Peyer's patch (tissue), 4 donors: ENCODE measurements at places on chromosomes 5 and 9.
A peak's percentile ranks its signal among the peaks of the same experiment; 100 is the strongest.

GRCh38 chr9:94554078-94554438 is 825 bp upstream of the PCAT7 start:
- peaks cover 15% of the 10 kb centered on the region for H3K4me1 ChIP-seq
- H3K27me3 ChIP-seq: no peaks in the 10 kb centered on the region
- no peak for DNase-seq
- no peaks in the 10 kb centered on the region for H3K36me3 ChIP-seq
- H3K4me3 ChIP-seq: peak overlapping the region; percentile 65
- no peak overlapping the region for H3K27ac ChIP-seq

DNA sequence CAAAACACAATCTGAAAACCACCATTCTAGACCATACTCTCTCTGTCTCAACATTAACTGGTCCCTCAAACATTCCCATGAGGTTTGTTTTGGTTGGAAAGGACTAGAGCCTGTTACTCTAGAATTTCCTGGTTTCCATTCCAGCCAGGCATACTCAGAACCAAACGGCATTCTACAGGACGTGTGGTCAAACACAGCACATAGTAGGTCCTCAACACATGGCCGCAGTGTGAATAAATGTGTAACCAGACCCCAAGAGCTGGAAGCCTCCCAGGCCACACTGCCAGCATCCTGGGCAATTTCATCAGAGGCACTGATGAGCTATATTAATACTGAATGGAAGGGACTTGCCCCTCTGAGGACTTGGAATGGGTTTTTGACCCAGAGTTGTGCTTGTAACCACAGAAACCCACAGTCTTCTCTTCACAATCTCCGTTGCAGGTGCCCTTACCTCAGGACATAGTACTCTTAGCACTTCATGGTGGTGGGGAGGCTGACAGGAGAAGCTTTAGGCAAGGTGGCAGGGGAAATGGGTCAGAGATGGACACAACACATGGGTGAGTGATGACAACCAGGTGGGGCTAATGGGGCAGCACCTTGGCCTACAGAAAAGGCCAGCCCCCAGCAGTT is 66.0 kb downstream of the ZNF366 start:
- no peaks in the 10 kb centered on the region for H3K27me3 ChIP-seq
- no peak for DNase-seq
- no peaks in the 10 kb centered on the region for H3K36me3 ChIP-seq
- no peak overlapping the region for H3K27ac ChIP-seq
- H3K4me1 ChIP-seq: no peaks in the 10 kb centered on the region
- no peak overlapping the region for H3K4me3 ChIP-seq

- no peak for DNase-seq
- no peaks in the 10 kb centered on the region for H3K4me1 ChIP-seq
- no peak overlapping the region for H3K4me3 ChIP-seq
- no peaks in the 10 kb centered on the region for H3K36me3 ChIP-seq
Observed at GRCh38 chr9:13064676-13065075, 214.8 kb downstream of the MPDZ start.

- H3K4me3 ChIP-seq: no peak overlapping the region
- H3K36me3 ChIP-seq: no peaks in the 10 kb centered on the region
- no peak overlapping the region for H3K27ac ChIP-seq
- no peak for DNase-seq
Observed at GRCh38 chr5:138149530-138149929, 10.3 kb upstream of the NME5 start.

DNA sequence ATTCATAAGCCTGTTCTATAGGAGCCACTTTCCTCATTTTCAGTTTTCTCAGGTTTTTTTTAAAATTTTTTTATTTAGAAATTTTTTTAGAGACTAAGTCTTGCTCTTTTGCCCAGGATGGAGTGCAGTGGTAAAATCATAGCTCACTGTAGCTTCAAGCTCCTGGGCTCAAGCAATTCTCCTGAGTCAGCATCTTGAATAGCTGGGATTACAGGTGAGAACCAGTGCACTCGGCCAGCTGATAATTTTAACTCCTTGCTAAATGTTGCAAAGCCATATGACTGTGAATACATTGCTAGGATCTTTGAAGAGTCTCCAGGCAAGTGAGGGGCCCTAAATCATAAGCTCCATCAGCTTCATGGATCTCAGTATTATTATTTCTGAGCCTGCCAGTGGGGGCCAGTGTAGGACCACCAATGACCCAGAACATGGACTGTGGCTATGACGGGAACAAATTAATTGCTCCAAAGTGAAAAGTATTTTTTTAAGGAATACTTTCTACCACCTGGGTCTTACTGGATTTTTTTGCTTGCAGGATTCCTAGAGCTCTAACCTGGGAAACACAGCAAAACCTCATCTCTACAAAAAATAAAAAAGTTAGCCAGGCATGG is 5.7 kb upstream of the GAPVD1 start:
- DNase-seq: no peak
- no peaks in the 10 kb centered on the region for H3K36me3 ChIP-seq
- no peak overlapping the region for H3K4me3 ChIP-seq
- no peaks in the 10 kb centered on the region for H3K27me3 ChIP-seq
- no peaks in the 10 kb centered on the region for H3K4me1 ChIP-seq

GRCh38 chr5:1008451-1009358 is at the start of gene NKD2:
Gene NKD2 (plus strand): TSS chr5:1008802. CDS start chr5:1009058, 256 bp downstream.
- peak within 1 kb of the TSS; percentile 41 for H3K27ac ChIP-seq
- H3K36me3 ChIP-seq: no peaks in the 10 kb centered on the region
- peaks cover 12% of the 10 kb centered on the region for H3K27me3 ChIP-seq
- DNase-seq: peak; percentile 61
- H3K4me3 ChIP-seq: peak within 1 kb of the TSS; percentile 61

DNA sequence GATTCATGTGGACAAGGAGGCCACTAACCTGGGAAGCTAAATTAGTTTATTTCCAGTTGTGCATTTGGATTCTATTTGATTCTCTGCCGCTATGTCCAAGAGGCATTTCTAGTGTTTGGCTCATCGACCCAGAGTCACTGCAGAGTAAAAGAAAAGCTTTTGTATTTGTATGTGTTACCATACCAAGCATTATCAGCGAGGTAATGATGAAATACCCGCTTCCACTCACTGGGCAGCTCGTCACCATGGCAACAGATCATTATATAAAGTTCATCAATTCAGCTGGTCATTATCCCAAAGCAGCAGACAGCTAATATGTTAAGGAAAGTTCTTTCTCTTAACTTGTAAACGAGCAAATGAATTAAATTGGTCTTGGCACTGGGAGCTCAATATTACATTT is 380.3 kb downstream of the SEMA5A start:
- no peak for DNase-seq
- H3K36me3 ChIP-seq: no peaks in the 10 kb centered on the region
- no peak overlapping the region for H3K27ac ChIP-seq
- H3K4me1 ChIP-seq: no peaks in the 10 kb centered on the region
- no peaks in the 10 kb centered on the region for H3K27me3 ChIP-seq

- H3K27ac ChIP-seq: no peak overlapping the region
- DNase-seq: peak; percentile 40
- H3K36me3 ChIP-seq: no peaks in the 10 kb centered on the region
Observed at GRCh38 chr5:132251220-132251725, 6.2 kb upstream of the PDLIM4 start.

- no peak for DNase-seq
- H3K27ac ChIP-seq: no peak overlapping the region
- H3K27me3 ChIP-seq: peaks cover 4% of the 10 kb centered on the region
Observed at GRCh38 chr9:109639674-109640579, 140.1 kb upstream of the PALM2AKAP2 start.

DNA sequence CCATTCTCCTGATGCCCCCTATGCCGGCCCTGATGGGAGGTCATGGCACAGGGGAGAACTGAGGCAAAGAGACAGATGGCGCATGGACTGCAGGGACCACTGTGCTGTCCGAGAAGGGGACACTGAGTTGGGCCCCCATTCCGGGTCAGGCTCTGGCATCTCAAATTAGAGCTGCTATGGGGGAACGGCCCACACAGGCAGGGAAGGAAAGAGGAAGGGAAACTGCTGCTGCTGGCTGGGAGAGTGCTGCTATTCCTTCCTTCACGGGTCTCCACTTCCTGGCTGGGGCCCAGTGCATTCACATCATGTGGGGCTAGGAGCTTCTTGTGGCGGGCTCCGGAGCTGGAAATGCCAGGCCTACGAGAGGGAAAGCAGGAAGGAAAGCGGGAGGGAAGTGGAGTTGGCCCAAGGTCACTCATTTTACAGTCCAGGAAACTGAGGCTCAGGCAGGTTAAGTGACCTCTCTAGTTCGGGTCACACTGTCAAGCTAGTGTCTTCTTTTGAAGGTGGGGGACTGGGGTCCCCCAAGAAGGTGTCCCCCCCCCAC is 1.3 kb upstream of the CARD19 start:
- H3K27ac ChIP-seq: peak overlapping the region; percentile 99
- H3K4me3 ChIP-seq: peak overlapping the region; percentile 100

DNA sequence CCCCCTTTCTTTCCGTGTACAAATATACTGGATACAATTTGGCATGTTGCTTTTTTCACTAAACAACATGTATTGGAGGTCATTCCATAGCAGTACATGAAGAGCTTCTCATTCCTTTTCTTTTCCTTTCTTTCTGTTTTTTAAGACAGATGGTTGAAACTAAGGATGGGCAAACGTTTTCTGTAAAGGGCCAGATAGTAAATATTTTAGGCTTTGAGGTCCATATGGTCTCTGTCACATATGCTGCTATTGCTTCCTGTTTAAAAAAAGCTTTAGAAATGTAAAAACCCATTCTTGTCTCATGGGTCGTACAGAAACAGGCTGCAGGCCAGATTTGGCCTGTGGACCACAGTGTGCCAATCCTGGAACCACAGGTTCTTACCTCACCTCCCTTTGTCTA is 160.1 kb downstream of the ACER2 start:
- H3K4me1 ChIP-seq: no peaks in the 10 kb centered on the region
- no peaks in the 10 kb centered on the region for H3K27me3 ChIP-seq
- no peaks in the 10 kb centered on the region for H3K36me3 ChIP-seq
- H3K27ac ChIP-seq: no peak overlapping the region

DNA sequence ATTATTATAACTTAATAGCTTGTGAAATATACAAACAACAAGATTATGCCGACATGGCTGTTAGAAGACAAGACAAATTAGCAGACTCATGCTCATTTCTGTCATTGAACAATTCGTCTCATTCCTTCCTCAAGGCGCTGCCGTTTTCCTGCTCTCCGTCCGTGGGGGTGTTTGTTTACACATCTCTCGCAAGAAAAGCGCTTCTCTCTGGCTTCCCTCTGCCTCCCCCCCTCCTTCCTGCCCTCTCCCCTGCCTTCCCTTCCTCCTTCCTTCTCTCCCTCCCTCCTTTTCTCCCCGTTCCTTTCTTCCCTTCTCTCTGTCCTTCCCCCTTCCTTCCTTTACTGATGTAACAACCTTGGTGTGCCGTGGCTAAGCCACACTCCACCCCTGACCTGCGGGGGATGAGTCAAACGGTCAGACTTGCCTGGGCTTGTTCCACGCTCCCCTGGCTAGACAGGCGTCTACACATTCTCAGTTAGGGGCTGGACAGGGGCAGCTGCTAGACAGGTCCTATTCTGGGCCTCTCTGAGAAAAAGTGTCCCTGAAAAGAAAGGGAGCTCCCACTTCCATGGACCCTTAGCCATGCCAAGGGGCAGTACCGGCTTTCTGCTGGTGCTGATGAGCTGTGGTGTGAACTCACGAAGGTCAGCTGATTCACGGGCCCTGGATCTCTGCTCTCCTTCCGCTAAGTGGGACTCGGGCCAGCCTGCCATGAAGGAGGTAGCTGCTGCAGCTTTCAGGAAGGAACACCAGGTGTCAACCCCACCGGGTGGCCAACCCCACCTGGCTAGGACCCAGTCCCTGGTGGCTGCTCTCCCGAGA is 32.0 kb upstream of the SPTLC1 start:
- no peaks in the 10 kb centered on the region for H3K27me3 ChIP-seq
- no peaks in the 10 kb centered on the region for H3K4me1 ChIP-seq
- H3K36me3 ChIP-seq: no peaks in the 10 kb centered on the region
- no peak overlapping the region for H3K4me3 ChIP-seq
- H3K27ac ChIP-seq: no peak overlapping the region

DNA sequence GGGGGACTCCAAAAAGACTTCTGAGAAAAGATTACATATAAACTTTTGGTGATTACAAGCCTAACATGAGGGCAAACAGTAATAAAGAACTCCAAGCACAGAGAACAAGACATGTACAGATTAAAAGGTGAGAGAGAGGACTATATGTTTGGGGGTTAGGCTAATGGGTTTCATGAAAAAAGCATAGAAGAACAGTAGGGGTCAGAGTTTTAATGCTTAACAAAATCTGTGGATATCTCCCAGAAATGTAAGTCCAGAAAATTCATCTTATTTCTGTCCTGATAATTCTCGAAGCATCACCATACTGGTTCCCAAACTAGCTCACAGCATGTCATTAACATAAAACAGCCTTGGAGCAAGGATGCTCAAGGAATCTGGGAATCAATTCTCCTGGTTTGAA is 137.2 kb downstream of the ARRDC3 start:
- no peaks in the 10 kb centered on the region for H3K4me1 ChIP-seq
- DNase-seq: no peak
- no peak overlapping the region for H3K4me3 ChIP-seq
- H3K27ac ChIP-seq: no peak overlapping the region

GRCh38 chr9:95044731-95045508 is 272.6 kb downstream of the FANCC start:
- no peak overlapping the region for H3K4me3 ChIP-seq
- H3K4me1 ChIP-seq: peaks cover 5% of the 10 kb centered on the region

GRCh38 chr9:81141961-81142360 is 547.4 kb downstream of the TLE1 start:
- no peaks in the 10 kb centered on the region for H3K36me3 ChIP-seq
- no peak for DNase-seq
- no peaks in the 10 kb centered on the region for H3K4me1 ChIP-seq
- no peak overlapping the region for H3K4me3 ChIP-seq
- no peak overlapping the region for H3K27ac ChIP-seq
